ENCODE measurements at places on chromosomes 5 and 9.

DNA sequence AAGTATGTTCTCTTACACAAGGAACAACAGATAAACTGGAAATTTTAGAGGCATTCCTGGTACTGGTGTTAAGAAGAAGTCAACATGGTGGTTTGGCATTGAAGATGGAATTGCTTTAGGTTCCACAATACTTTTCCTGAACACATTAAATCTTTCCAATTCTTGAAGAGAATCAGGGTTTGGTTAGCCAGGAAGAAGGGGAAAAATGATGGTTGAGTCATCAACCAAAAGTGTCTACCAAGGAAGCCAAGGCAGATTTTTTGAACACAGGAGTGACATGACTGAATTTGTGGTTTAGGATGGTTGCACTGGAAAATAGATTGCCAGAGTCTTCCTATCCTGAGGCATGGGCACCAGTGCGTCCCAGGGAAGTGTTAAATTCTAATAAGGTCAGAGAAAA is 433.4 kb downstream of the TMEM38B start:
- DNase-seq = no peak

DNA sequence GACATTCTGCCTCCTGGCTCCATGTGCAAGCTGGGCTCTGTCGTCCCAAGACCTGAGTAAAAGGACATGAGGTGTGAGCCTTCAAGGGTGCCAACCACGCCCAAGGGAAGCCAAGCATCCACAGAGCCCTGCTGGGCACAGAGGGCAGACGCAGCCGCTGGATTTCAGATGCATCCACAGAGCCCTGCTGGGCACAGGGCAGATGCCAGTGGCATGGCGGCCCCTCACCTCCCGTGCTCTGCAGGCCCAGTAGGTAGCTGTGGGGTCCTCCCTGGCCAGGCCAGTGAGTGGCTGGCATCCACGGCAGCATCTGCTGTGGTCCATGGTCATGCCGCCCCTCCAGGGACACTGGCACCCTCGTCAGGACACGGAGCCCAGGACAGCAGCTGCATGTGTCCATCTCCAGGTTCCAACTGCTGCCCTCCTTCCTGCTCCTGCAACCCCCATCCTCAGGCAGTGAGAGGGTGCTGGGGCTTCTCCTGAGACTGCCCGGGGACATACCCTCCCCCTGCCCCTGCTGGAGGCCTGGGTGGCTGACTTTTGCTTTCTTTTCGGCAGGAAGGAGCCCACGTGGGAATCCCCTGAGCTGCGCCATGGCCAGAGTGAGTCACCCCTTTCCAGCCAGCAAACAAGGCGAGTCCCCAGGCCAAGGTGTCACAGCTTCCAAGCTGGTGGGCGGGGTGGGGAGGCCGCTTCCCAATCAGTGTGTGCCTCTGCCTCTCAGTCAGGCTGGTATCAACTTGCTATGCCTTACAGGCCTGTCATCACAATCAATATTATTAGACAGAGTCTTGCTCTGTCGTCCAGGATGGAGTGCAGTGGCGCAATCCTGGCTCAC is 4.0 kb upstream of the TRAF2 start:
- peak; percentile 87 for DNase-seq

DNA sequence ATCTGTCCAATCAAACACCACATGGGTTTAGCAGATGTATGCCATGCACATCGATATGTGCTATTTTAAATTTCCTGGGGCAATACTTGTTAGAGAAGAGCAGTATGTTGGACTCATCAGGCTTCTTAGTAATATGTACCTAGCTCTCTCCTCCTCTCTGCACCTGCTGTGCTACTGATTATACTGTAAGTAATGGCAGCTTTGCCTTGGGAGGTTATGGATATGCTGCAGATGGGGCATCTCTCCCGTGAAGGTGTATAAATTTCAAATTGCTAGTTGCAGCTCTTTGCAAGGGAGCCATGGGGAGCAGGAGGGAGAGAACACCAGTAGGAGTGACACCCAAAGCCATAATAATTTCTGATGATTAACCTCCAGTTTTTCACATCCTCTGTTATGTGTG is 101.5 kb downstream of the SPATA31D1 start:
- no peak for DNase-seq

DNA sequence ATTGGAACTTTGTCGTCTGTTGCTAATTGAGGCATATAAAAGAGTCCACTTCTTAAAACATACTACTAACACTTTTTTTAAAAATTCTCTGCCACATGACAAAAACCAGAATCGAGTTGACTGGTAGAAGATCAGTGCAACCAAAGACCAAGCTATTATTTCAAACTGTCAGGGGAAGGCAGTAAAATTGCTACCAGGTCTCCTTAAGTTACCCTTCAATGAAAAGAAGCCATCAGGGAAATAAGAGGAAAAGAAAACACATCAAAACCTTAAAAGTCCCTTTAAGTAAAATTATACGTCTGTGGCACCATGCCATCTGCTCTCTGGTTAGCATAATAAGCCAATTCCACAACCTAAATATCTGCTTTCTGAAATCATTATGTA is 9.6 kb downstream of the ZNF608 start:
- no peak for DNase-seq

DNA sequence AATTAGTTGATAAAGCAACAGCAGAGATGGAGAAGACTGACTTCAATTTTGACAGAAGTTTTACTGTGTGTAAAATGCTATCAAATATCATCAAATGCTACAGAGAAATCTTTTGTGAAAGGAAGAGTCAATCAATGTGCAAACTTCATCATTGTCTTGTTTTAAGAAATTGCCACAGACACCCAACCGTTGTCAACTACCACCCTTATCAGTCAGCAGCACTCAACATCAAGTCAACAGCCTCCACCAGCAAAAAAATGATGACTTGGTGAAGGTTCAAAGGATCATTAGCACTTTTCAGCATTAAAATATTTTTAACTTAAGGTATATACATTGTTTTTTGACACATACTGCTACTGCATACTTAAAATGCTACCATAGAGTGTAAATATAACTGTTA is 888.8 kb downstream of the CDH18 start:
- DNase-seq = no peak

GRCh38 chr9:134553061-134553891 is 88.3 kb upstream of the COL5A1 start:
- no peak for DNase-seq

- no peak for DNase-seq
Observed at GRCh38 chr9:70865471-70865870, 255.9 kb downstream of the TRPM3 start.

DNA sequence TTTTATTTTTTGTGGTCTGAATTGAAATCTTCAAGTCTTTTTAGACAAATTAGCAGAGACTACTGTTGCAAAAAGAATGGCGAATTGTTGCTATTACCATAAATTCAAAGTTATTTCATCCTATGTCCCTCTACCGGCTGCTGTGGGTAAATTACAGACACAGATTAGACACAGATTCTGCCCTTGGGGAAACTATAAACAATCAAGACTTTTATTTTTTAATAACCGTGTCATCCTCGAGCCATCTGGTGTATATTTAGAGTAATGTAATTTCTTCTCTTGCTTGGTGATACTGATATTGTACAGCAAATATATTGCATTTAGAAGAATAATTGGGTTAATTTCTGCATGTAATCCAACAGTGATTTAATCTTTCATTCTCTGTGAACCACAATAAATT is 228.0 kb upstream of the ADAMTSL1 start:
- DNase-seq = no peak

- DNase-seq = no peak
Observed at GRCh38 chr5:115947260-115947659, 15.0 kb upstream of the LVRN start.

DNA sequence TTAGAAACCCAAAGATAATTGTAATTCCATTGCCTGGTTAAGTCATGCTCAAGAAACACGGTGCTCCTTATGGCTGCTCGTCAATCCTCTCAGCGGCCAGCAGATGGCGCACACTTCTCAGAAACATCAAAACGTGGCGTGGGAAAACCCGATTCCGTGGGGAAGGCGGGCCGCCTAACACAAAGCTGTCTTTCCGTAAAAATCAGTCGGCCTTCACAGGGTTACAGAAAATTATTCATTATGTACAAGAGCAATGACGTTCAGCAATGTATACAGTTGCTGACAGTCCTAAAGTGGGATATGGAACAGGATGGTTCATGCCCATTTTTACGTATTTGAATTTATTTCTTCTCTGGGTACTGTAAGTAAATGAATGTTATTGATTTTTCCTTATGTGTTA is 83.5 kb downstream of the PDE4D start:
- peak; percentile 58 for DNase-seq

DNA sequence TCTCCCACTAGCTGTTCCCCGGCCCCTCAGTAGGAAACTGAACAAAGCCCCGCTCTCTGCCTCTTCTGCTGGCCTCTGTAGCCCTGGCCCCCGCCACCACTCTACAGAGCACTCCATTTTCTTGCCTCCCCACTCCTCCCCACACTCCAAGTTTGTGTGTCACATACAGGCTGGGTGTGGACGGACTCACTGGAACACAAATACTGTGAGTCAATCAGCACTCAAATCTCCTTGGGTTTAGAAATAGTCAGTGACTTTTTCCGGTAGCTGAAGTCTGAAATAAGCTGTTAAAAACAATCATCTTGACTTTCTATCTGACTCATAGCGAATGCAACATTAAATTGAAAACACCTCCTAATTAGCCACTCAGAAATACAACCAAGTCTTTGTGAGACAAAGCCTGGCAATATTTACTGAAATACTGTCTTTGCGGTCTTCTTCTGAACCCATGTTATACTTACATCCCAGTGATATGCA is 122.5 kb downstream of the LHFPL2 start:
- peak; percentile 38 for DNase-seq

DNA sequence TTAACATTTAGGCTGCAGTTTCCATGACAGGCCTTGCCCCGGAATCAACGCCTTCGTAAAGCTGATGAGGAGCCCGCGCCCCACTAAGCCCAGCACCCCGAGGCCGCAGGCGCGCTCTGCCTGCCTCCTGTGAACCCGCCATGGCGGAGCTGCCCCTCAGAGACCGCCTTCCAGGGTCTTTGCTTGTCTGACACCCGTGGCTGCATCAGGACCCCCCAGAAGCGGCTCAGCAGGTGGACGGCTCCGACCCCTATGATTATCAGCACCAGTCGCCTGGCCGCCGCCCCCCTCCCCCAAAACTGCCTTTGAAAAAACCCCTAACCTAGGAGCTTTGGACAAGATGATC is 507 bp upstream of the DPH7 start:
- DNase-seq = no peak

DNA sequence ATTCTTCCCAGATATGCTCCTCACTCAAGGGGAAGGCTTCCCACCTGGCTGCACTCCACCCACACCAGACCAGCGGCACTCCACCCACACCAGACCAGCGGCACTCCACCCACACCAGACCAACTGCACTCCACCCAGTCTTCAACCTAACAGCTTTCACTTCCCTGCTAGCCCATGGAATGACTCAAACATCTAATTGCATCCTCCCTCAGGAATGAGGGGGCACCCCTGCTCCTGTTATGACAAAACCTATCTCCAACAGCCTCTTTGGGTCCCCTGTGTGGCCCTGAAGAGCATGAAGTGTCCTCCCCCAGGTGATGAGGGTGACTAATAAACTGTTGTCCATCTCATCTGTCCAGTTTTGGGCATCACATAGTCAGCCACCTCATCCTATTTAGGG is 556.6 kb upstream of the TUSC1 start:
- no peak for DNase-seq

GRCh38 chr5:170571875-170572852 is 68.3 kb downstream of the KCNIP1 start:
- DNase-seq = peak; percentile 32

DNA sequence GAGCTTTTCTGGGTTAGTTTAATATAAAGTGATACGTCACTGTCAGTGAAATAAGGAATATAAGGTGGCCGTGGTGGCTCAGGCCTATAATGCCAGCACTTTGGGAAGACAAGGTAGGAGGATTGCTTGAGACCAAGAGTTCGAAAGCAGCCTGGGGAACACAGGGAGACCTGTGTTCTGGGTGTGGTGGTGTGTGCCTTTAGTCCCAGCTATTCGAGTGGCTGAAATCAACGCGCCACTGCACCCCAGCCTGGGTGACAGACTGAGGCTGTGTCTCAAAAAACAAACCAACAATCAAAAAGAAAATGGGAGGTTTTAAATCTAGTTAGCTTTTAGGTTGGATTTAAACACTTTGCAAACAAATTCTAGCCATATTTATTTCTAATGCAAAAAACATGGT is 53.1 kb downstream of the NSD1 start:
- DNase-seq = no peak

- DNase-seq = no peak
Observed at GRCh38 chr9:16622541-16622940, 247.9 kb downstream of the BNC2 start.

GRCh38 chr9:7478646-7479045 is 320.9 kb downstream of the DMAC1 start:
- DNase-seq = no peak

DNA sequence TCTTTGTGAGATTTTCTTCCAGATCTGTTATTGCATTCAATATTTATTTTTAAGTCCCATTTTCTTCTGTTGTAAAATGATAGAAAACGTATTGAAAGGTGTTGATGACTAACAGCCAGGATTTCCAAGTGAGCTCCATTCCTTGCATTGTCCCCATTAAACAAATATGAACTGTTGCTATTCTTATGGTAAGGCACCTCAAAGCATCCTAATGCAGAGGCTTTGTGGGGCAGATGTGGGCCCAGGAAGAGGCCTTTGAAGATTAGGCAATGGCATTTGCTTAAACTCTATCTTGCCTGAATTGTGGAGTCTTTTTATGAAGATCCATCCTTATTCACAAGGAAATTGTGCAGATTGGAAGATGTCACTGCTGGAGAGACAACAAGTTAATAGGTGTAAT is 38.9 kb downstream of the NTRK2 start:
- DNase-seq = no peak

GRCh38 chr9:86507212-86507630 is 153.0 kb upstream of the TUT7 start:
- no peak for DNase-seq

DNA sequence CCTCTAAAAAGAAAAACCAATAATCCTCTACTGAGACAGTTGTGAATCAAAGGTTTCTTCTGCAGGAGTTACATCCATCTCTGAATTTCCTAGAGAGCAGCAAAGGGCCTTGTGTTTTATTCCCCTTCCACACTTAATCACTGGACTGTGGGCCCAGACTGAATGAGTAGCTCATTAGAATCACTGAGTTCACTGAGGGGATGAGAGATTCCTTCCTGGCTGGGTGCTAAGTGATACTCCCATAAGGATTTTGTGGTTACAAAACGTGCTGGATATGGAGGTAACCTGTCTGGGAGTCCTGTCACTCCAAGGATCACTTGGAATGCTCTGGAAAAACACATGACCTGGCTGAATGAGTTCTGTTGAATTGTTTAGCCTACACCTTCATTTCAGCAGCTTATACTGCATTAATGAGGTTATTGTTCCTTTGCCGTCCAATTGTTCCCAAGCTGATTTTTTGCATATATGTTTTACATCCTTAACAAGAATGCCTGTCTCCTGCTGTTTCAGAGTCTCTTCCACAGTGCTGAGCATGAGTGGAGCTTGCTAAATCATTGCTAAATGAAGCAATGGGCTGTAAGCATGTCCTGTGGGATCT is 82.9 kb downstream of the MEF2C start:
- DNase-seq = no peak

- no peak for DNase-seq
Observed at GRCh38 chr5:24598956-24599355, 45.8 kb downstream of the CDH10 start.

Measured in GM20000 (cell line).